ENCODE measurements at places on chromosomes 6 and 20.

DNA sequence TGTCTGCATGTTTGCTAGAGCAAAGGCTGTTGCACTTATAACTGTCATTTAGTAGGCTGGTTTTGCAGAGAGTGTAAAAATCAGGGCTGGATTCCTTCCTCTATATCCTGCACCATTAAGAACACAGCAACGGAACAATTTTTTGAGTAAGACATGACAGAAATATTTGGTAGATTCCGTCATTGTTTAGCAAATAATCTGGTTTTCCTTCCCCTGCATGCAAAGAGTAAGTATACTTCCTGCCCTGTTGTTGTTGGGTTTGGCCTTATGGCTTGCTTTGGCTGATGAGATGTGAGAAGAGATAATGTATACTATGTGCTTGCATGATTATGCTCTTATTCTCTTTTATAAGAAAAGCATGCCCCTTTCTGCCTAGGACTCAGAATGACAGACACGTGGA lies 23.8 kb downstream of the MANEA start:
- no peak for DNase-seq

DNA sequence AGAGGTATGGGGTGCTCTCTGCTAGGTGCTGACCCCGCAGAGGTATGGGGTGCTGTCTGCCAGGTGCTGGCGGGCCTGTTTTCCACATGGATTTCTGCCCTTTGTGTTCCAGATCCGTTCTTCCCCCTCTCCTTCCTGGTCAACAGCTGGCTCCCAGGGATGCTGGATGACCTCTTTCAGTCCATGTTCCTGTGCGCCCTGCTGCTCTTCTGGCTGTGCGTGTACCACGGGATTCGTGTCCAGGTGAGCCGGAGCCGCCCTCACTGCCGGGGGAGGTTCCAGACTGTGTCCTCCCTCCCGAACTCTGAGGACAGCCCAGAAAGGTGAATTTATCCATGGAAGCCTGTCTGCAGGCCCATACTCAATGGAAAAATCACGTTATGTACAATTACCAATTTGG lies 36.3 kb downstream of the DYNLT1 start:
- no peak for DNase-seq

DNA sequence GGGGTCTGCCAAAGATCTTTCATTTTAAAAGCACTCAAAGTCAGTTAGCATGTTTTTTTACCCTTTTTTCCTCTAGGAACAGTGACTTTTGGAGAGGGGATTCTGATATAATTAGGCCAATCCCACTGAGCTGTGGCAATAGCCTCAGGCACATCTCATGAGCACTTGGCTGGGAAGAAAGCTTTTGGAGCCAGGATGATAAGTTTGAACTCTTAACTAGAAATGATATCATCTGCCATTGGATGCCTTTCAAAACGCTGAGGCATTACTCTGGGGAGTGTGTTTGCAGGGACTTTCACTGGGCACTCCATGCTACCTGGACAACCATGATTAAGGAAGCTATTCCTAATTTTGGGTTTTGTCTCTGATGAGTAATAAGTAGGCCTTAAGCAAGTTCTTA lies 3.7 kb downstream of the SCGN start:
- DNase-seq, result no peak

DNA sequence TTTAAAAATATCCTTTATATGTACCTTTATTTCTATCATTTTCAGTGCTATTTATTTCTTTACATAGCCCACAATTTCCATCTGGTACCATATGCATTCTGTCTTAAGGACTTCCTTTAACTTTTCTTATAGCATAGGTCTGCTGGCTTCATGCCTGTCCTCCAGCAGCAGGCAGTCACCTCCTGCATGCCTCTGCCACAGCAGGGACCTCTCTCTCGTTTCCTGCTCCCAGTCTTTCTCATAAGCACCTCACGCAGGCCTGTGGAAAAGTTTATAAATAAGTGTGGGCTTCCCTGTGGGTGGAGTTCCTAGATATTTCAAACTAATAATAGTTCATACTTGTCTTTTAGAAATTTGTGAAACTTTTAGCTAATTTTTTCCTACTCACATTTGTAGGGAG lies 133.9 kb downstream of the KCNQ5 start:
- no peak for DNase-seq

- no peak for DNase-seq
Measured at GRCh38 chr6:137791281-137792159, 75.5 kb upstream of the TNFAIP3 start.
